Dorsolateral prefrontal cortex (tissue), 122 donors: ENCODE measurements at places on chromosomes 5 and 9.

DNA sequence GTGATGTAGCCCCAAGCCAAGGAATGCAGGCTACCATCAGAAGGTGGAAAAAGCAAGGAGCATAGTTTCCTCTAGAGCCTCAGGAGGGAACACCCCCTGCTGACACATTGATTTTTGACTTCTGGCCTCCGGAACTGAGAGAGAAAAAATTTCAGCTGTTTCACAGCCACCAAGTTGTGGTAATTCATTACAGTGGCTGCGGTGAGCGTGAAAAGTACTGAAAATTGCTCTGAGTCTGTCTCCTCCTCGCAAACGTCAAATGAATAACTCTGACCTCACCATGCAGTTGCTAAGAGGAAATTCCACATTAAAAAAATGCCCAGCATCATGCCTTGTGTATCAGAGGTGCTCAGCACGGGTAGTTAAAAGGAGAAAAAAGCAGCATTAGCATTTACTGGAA is 277.9 kb upstream of the MSX2 start:
- no peak for DNase-seq

GRCh38 chr9:130847306-130848217 is 12.5 kb downstream of the ABL1 start:
- no peak for DNase-seq

GRCh38 chr5:163772644-163773043 is 267.2 kb downstream of the MAT2B start:
- no peak for DNase-seq

DNA sequence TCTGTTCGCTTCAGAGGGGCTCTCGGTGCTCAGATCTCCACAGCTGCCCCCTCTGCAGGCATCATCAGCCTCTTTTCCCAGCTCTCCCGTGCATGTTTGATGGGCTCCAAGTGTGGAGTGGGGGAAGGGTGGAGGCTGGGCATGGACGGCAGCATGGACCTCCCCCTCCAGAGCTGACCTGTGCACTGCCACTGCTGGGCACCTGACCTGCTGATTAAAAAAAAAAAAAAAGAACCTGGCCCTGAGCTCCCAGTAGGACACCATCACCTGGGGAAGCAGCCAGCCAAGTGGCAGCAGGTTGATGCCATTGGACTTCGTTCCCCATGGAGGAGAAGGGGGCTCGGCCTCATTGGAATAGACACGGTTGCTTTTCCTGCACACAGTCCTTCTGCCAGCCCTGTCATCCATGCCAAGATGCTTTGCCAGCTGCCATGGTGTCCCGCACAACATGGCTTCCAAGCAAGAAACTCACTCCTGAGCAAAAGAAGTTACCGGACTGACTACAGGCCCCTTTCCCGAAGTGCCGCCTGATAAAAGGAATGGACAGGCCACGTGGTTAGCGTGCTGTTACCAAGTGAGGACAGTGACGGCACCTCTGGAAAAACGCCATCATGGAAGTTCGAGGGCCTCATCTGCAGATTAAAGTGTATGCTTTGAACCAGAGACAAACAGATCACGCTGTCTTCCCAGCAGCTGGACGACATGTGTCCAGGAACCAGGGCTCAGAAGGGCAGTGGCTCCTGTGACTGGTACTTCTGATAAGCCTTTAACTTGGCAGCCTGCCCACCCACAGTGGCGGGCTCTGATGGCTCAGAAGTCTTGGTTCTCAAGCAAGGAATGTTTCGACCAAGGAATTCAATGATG is 14.7 kb upstream of the BRD3OS start:
- DNase-seq = no peak
